Fibroblast of skin of scalp (primary cell): ENCODE measurements at places on chromosomes 12 and 14.

GRCh38 chr12:32568228-32568627 is 110.9 kb upstream of the DNM1L start:
- DNase-seq = peak; percentile 86

DNA sequence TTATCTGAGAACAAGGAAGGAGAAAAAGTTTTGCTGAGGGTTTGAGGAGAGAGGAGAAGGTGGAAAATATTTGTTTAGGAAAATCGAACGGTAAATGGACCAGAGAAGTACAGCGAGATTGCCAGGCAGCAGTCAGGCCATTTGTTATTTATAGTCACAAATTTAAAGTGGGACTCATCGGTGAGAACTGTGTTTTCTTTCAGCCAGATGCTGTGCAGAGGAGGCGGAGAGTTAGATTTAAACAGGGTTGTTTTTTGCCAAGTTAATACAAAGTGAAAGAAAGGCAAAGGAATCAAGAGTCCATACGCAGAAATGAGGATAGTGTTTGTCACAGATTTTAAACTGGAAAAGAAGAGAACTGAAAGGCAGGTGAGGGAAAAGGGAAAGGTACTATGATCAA is 200.6 kb upstream of the CNOT2 start:
- no peak for DNase-seq

DNA sequence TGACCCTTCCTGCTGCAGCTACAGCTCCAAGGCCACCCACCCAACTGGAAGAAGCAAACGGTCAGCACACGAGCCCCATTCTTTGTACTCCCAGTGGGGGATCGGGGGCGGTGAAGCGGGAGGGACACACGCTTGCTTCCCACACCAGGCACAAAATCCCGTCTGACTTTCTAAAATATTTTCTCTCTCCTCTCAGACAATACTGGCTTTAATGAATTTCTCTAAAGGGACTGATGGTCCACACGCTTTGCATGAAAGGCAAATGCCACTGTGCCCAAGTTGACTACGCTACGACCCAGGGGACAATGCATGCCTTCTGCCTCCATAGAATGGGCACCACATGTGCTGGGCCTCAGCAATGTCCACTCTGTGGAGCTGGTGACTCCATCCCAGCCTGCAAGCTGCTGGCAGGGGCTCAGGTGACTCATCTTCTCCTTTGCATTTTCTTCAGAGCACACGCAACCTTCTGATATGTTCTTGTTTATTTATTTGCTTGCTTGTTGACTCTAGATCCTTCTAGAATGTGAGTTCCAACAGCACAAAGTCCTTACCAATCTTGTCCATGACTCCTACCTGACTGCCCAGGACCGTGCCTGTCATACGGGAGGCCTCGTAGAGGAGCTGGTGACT is 15.6 kb downstream of the SYNE3 start:
- DNase-seq = peak; percentile 73

DNA sequence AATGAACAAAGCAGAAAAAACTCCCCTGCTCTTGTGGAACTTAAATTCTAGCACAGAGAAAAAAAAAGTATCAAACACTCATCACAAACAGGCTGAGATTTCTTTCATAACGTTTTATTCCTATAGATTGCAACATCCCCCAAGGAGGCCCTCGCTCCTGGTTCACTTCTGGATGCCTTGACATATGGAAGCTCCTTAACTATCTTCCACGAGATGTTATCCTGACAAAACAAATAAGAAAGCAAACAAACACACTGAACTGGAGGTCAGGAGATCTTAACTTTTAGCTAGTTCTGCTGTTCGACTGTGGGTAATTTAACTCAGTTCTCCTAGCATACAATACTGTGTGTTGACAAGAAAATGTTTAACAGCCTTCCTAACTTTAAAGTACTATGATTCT is 104.8 kb downstream of the ETV6 start:
- DNase-seq = no peak

DNA sequence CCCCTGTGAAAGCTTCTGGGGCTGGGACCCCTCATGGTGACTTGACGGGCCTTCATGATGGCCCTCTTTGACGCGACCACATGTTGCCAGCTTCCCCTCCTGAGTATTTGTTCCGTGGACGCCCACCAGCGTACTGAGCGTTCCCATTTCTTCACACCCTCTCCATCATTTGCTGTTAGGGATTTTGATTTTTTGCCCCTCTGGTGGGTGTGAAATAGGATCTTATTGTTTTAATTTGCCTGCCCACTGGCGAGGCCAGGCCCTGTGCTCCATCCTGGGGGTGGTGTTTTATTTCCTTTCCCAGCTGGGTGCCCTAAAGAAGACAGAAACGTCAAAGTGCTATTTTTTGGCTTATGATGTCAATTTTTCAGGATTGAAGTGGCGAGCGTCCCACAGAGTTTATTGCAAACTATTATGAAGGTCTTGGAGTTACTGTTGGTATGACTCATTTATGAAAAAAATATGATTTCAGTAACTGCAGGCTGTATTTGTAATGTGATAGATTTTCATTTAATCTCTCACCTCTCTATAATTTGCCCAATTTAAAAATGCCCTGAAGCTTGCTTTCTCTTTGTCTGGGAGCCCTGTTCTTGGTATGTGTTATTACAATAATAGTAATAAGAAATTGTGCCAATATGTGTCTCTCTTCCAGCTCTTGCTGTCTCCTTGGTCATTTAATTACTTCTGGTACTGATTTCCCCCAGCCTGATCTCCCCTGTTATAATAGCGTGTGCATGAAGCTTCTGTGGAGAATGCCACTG is 99.6 kb downstream of the SLC25A47 start:
- DNase-seq = peak; percentile 84

- DNase-seq = no peak
Measured at GRCh38 chr12:15253990-15254389, 32.8 kb upstream of the RERG start.

DNA sequence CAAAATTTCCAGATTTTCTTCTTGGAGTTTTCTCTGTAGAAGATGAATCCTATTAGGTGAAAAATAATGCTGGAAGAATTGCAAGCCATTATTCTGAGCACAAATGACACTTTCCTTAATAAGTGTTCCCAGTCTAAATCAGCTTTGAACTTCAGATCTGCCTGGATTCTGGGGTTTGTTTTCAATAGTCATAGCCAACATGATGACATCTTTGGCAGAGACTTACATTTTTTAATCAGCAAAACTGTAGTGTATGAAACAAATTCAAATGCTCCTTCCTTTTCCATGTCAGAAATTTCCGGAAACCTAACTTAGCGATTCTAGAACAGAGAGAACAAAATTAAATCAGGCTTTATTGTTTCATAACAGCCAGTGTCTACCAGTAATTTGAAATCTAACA is 88.5 kb downstream of the TSPAN8 start:
- DNase-seq = no peak

DNA sequence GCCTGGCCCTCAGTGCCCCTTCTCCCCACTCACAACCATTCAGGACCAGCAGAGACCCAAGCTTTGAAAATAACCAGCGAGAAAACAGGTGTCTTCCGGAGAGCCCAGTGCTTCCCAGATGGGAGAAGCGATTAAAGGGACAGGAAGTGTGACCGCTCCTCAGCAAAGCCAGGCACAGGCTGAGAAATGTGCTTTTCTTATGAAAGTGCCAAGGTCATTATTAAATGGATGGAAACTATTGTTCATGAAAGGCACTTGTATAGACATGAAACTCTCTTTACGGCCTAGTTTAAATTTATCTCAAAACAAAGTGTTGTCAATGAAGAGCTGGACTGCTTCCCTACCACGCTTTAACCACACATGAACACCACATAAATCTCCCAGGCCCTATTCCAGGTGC is 210.4 kb downstream of the SPTSSA start:
- DNase-seq = no peak

GRCh38 chr14:93787465-93788292 is 606 bp downstream of the PRIMA1 start:
- no peak for DNase-seq

GRCh38 chr12:4153343-4153892 is 120.1 kb upstream of the CCND2 start:
- no peak for DNase-seq

DNA sequence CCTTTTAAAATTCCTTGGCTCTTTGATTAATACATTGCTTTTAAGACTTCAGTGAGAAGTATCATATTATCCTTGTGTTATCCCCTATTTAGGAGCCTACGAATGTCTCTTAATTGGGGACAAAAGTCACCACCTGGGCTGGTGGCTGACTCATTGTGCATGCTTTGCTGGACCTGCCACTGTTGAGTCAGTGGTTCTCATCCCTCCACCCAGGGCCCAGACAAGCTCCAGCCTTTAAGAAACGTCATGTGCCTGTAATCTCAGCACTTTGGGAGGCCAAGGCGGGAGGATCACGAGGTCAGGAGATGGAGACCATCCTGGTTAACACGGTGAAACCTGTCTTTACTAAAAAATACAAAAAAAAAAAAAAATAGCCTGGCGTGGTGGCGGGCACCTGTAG is 57.9 kb downstream of the OTX2 start:
- DNase-seq = no peak

GRCh38 chr12:10664499-10664898 is 9.4 kb downstream of the STYK1 start:
- no peak for DNase-seq

DNA sequence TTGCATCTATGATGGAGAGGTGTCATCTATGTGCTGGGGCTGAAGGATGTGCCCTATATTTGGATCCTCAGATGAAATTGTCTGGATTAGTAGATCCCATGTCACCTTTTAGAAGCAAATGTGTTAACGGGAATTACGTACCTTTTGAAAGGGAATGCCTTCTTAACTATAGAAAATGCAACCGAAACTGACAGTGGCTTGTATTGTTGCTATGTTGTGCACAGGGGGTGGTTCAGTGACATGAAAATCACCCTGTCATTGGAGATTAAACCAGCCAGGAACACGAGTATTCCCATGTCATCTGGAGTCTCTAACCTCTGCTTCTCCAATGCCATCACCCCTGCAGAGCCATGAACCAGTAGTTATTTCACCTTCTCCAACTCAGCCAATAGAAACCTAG is 110.2 kb downstream of the METTL25 start:
- DNase-seq = no peak

GRCh38 chr12:116879509-116880212 is 1.6 kb downstream of the HRK start:
- no peak for DNase-seq

DNA sequence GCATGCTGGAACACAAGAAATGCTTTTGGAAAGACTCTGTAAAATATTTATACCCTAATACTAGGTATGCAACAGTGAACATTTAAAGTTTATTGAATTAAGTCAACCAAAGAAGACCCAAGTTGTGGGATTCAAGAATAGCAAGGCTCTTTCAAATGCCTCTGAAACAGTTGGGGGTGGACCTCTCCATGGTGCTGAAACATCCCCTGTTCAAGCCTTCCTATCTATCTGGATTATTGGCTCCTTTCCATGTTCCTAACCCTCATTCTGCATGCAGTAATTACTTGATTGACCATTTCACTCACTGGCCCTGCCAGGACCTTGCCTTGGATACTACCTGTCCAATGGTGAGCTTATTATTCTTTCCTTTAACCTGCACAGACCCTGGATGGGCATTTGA is 349.7 kb downstream of the NRXN3 start:
- DNase-seq = peak; percentile 14

DNA sequence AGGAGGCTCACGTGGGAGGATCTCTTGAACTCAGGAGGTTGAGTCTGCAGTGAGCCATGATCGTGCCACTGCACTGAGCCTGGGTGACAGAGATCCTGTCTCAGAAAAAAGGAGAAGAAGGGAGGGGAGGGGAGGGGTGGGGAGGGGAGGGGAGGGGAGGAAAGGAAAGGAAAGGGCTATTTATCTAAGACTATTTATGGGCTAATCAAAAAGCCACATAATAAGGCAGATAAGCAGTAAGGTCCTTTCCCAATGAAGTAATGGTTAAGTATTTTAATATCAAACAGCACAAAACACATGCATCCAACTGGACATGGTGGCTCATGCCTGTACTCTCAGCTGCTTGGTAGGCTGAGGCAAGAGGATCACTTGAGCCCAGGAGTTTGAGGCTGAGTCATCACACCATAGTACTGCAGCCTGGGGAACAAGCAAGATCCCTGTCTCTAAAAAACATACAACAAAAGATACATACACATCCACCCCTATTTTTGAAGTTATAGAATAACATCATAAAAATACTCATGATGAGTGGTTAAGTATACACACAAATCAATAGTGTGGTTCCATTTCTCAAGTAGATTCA is 9.7 kb downstream of the PAWR start:
- DNase-seq = peak; percentile 51

DNA sequence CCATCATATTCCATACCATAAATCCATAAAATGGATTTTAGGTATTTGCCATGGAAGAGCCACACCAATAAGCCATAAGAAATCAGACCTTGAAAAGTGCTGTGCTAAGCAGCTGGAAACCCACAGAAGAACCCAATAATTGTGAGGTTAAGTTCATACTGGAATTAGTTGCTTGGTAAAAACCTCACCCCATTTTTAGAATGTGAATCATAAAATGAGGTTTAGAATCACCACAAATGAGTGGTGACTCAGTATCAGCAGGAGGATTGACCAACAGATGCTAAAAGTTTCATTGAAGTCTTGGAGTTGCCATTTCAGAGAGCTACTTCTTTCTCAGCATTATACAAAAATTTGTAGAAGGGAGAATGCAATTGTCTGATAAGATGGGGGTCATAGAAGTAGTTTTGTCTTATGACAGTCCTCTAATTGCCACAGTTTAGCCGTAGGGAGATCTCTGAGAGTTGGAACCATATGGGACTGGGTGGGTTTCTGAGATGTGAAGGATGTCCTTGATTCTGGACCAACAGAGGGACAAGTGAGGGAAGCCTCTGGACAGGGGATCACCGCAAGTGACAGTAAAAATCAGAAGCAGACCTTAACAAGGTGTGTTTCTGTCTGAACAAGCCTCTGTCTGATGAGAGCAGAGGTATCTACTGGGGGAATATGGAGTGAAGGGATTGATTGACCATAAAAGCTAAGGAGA is 1.4 kb upstream of the STON2 start:
- DNase-seq = peak; percentile 93

- DNase-seq = no peak
Measured at GRCh38 chr12:52399756-52400155, 6.4 kb downstream of the KRT82 start.

- DNase-seq = peak; percentile 51
Measured at GRCh38 chr12:91978143-91978542, 167.5 kb downstream of the BTG1 start.

GRCh38 chr12:8844665-8845064 is 22.2 kb downstream of the A2ML1 start:
- DNase-seq = no peak

- DNase-seq = no peak
Measured at GRCh38 chr12:13023811-13024530, 20.2 kb upstream of the FAM234B start.

DNA sequence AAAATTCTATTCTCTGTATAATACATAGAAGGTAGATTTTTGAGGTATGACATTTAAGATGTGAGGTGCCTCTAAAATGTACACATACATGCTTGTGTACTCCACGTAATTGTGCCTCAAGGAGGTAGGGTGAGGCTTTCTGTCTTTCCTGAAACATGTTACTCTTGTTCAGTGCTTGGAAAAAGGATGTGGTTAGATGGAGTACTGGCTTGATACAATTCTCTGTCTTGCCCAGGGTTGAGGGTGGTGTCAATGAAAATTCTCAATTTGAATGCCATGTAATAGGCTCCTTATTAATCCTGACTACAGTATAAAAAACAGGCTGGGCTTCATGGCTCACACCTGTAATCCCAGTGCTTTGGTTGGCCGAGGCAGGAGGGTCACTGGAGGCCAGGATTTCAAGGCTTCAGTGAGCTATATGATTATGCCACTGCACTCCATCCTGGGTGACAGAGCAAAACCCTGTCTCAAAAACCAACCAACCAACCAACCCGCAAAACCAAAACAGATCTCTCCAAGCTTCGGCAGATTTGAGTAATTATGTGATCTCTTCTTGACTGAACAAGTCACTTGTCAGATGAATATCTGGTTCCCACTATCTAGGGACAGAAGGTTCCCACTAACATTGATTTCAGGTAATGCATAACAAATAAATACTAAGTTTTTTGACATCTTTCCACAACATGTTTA is 41.6 kb downstream of the RCOR1 start:
- no peak for DNase-seq
